Activated CD8-positive, alpha-beta memory T cell treated with anti-CD3 and anti-CD28 coated beads for 4 hours (primary cell): ENCODE measurements at places on chromosomes 4 and X.

- DNase-seq = no peak
Measured at GRCh38 chrX:134315866-134316265, 78.9 kb downstream of the CCDC160 start.

DNA sequence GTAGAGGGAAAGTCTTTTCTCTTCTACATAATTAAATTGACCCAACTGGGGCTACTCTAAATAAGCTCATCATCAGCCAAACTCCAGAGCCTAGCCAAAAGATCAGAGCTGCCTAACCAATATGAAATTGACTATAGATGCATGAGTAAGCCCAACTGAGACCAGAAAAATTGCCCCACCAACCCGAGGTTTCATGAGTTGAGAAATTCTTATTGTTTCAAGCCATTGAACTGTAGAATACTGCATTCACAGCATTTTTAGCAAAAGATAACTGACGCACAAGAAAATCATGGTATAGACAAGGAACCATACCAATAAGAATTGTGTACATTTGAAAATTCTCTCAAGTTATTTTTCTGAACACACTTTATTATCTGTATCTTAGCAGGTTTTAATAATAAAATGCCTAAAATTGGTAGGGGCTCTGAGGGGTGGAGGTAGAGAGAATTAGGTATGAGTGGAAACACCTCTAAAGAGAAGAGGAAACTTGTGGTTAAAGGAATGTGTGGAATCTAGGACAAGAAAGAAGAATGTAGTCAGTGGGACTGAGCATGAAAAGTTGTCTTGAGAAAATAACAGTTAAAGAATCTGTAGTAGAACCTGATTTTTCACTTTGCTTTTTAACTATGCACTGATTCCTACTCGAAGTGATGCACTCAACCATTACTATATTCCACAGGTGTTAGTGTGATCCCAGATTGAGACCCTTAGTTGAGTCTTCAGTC is 200.9 kb upstream of the PPP1R2C start:
- DNase-seq = no peak

- no peak for DNase-seq
Measured at GRCh38 chr4:48858130-48858529, 27.2 kb downstream of the OCIAD1 start.

- no peak for DNase-seq
Measured at GRCh38 chr4:40484346-40485090, 145.1 kb downstream of the RBM47 start.

DNA sequence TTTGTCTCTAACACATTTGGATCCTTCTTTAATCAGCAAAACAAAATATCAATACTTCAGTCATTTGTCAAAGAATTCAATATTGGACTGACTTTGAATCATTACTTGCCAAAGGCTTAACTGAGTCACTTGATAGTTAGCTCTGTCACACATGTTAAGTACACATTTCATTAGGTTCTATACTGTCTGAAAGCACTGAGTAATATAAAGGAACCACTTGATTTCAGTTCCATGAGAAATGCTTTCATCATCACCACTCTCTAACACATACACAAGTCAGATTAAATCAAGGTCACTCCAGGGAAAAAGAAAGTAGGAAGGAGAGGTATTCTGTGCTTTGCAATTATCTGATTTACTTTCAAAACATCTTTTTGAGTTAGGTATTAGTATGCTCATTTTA is 1233.1 kb downstream of the C4orf33 start:
- DNase-seq = no peak

DNA sequence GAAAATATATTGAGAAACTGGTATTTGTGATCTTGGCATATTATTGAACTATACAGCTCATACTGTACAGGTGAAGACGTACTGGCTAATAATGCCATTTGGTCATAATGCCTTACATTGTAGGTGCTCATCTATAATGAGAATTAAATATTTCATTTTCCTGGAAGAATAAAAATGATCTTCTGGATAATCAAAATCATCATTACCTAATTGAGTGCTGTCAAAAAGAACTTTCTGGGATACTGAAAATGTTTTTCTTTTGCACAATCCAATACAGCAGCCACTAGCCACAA is 4.1 kb downstream of the RASGEF1B start:
- no peak for DNase-seq

DNA sequence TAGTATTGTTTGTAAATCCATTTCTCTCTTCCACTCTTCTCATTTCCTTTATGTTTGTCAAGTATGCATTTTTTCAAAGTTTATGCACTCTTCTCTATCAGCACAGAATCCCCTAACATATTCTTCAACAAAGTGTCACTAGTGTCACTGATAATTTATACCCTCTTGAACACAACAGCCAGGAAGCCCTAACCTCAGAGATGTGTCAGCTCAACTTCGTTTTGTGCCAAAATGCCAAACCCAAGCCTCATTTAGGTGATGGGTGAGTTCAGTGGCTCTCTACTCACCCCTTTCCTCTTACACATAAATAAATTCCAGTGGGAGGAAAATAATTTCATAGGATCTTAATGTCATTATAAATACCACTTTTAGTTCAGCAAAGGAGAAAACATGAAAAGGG is 22.4 kb upstream of the P2RY10 start:
- no peak for DNase-seq

GRCh38 chr4:54844911-54845310 is 187.2 kb downstream of the KIT start:
- DNase-seq = no peak

GRCh38 chr4:155582971-155583437 is 83.6 kb upstream of the GUCY1A1 start:
- DNase-seq = no peak
